ENCODE measurements at places on chromosomes 13 and 19.

DNA sequence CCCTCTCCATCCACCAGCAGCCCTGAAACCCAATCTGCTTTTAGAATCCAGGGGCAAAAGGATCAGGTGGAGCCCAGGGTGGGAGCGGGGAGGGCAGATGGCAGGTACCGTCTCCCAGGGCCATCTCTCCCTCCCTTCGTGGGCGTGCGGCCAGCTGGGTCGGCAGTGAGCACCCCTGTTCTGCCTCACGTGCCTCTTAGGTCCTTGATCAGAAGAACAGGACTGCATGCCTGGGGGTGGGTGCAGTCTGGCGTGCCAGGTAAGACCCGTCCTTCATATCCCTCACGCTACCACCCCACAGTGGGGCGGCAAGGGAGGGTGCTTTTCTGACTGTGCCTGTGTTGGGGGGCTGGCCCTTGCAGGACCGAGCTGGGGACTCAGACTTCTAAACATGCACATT is 2.0 kb downstream of the SLC8A2 start:
- no peak for DNase-seq

DNA sequence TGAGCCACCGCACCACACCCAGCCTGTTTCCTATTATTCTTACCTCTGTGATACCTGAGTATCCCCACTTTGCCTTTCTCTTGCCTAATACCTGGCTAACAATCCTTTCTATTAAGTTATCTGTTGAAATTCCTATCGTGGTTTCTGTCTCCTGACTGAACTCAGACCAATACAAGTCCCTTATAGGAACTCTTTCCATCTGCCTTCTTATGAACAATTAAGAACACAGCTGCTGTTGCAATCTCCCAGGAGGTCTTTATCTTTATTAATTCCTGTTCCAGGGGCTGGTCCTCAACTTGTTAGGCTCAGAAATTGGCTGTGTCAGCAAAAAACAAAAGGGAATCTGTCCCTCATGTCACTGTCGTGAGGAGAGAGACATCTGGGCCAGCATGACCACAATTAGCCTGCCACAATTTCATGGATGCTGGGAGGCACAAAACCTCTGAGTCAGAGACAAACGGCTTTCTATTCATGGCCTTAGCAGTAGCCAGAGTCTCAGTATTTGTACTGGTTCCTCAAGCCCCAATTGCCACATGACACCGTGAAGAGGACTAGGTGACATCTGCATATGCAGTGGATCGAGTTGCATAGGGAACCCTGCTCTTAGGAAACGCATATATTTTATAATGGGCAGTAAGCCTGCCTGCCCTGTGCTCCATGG is 58.2 kb downstream of the NUFIP1 start:
- no peak for DNase-seq

DNA sequence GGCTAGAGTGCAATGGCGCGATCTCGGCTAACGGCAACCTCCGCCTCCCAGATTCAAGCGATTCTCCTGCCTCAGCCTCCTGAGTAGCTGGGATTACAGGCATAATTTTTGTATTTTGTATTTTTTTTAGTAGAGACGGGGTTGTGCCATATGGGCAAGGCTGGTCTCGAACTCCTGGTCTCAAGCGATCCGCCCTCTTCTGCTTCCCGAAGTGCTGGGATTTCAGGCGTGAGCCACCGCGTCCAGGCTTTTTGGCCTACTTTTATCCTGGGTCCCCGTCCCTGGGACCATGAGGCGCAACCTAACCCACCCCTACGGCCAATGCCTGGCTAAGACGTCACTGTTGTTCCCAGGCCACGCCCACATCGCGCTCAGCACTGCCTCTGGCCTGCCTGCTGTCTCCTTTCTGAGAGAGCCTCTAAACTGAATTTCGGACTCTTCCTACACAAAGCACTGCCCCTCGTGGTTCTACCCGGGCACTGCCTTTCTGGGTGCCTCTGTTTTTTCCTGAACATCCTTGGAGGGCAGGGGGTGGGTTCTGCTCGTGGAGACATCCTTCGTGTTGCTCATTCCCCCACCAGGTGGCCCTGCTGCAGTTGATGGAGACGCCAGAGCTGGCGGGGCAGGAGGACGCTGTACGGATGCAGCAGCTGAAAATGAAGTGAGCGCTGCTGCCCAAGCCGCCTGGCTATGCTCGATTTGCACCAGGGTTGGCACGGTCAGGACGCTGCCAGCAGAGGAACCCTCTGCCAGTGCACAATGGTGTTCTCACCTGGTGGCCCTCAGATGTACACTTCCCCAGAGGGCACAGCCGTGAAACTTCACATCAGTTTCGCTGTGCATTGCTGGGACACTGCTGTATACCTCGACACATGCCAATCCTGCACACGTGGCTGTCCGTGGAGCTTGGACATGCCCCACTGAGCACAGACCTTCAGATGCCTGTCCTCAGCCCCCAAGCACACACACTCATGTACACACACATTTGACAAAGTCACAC is 2.0 kb downstream of the REX1BD start:
- DNase-seq: no peak

DNA sequence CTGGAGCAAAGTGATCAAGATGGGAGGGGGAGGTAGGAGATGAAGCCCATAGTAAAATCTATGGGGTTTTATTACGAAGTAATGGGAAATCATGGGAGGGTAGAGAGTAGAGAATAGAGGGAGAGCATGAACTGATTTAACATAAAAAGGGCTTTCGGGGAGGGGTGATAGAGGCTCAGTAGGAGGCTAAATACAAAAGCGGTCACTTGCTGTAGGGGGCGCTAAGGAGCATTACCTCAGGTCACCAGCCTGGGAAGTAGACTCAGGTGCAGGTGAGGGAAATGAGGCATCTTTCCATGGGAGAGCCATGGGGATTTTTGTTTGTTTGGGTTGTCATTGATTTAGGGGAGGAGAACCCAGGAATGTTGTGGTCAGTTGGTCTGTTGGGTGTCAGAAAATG is 14.1 kb downstream of the KRTDAP start:
- DNase-seq: no peak

- DNase-seq: no peak
These were observed 4.1 kb downstream of the KPTN start for GRCh38 chr19:47479701-47480503.

GRCh38 chr19:47824396-47824795 is 2.7 kb downstream of the CRX start:
- DNase-seq: no peak

GRCh38 chr13:67204764-67205163 is 25.4 kb downstream of the PCDH9 start:
- DNase-seq: no peak

DNA sequence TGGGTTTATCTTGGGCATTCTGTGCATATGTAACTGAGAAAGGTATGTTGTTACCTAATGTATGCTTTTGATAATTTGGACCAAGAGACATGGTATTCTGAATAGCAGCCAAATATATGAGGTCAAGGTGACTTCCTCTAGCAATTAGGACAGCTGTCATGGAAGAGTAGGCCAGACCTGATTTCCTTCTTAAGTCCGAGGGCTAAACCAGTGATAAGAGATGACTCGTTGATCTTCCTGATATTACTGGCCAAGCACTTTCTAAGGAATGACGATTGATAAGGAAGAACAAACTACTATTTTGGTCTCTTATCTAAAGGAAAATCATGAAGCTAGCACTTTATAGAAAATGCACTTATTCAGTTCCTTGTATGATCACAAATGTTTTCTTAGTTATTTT is 42.7 kb downstream of the ARHGAP35 start:
- DNase-seq: no peak

GRCh38 chr13:74219566-74219965 is 85.4 kb upstream of the KLF12 start:
- no peak for DNase-seq
